ENCODE measurements at places on chromosomes 7 and 10.
A peak's percentile ranks its signal among the peaks of the same experiment; 100 is the strongest.

DNA sequence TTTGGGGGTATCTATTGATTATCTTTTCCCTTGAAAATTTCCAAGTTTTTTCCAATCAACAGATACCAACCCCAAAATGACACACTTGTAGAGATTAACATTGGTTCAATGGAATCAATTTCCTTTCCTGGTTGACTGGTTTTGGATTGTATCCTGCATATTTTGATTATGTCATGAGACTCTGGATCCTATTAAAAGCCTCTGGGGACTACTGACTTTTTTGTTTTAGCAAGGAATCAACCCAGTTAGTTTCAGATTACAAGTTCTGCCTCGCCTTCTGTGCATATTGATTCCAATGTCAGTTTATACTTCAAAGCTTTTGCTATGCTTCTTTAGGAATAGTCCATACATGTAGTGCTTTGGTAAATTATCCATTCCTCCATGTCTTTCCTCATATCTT is 29.2 kb downstream of the COPG2 start:
- DNase-seq, result no peak

GRCh38 chr7:1765336-1765735 is 95.3 kb downstream of the ELFN1 start:
- no peak for DNase-seq

GRCh38 chr10:20429742-20430141 is 467.4 kb downstream of the NEBL start:
- no peak for DNase-seq

DNA sequence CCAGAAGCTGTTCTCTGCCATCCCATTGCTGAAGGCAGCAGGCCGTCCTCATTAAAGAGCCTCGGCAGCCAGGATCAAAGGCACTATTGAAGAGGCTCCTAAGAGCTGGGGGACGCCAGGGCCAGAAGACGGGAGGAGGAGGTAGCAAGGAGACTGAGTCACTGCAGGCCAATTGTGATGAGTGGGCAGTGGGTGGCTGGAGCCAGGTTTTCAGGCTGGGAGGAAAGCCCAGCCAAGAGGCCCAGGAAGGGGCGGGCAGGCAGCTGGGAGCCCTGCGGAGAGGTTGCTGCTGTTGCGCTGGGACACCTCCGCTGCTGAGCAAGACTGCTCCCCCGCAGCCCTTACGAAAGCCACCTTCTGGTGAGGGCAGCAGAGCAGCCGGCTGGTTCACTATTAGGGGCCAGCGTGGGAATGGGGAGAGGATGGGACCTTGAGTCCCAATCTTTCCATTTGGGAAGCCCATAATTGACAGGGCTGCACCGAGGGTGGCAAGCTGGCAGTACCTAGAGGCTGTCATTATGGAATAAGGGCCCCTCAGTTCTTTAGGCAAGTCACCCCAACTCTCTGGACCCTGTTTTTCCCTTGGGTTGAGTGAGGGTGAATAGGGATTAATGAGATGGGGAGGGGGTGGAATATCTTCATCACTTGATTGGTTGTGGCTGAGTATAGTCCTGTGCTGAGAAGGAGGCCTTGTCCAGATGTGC is 48.4 kb downstream of the UNC5B start:
- DNase-seq, result peak; percentile 62

DNA sequence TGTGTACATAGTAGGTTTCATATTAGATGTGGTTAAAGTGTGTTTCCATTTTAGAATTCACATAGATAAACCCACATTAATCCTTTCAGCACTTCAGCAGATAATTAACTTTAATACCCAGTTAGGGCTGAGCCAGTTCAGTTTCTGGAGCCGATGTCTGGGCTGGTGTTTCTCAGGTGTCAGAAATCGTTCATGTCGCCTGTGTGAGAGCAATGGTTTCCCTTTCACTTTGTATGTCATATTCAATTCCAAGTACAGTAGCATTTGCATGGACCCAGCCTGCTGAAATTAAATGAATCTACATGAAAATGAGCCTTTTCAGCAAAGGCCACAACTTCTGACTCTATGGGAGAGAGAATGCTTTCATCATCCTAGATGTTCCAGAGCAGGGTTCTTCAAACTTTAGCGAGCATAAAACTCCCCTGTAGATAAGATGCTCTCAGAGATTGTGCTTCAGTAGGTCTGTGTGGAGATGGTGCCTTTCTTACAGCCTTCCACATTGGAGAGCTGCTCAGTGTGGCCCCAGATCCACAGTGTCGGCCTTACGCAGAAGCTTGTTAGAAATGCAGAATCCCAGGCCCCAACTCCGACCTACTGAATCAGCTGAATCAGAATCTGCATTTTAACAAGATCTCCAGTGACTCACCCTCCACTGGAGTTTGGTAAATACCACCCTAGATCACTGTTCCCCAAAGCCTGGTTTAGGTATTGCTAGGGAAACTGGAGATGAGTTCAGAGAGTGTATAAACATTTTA is 19.6 kb downstream of the WIPF3 start:
- no peak for DNase-seq

GRCh38 chr10:89684604-89685003 is 16.8 kb upstream of the KIF20B start:
- DNase-seq, result no peak

DNA sequence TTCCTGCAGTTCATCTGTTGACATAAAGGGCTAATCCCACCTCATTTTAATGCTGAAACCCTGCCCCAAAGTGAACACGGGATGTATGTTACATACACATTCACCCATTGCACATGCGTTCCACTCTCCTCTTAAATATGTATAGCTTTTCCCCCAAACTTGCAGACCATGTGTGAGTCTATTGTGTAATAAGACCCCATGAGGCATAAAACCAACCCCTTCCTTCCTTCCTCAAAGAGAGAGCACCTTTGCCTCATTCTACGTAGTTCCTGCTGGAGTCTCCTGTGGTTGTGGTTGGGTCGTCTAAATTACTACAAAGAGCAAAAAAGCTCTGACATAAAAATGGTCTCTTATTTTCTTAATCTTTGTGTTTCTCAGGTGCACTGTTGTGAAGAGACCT is 345.7 kb upstream of the KLF6 start:
- no peak for DNase-seq

DNA sequence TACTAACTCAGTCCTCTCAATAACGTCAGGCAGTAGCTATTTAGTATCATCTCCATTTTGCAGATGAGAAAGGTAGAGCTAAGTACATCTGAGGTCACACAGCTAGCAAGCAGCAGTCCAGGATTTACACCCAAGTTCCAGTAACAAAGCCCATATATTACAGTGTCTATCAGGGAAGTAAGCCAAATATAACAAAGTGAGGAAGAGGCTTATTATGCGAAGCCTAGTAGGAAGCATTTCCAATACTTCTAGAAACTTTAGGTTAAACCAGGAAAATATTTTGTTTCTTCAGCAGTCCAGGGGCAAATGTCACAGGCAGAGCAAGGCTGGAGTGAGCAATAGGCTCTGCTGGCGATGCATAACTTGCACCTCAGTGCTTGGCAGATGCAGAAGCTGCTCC is 53.9 kb downstream of the NOC3L start:
- DNase-seq, result no peak

DNA sequence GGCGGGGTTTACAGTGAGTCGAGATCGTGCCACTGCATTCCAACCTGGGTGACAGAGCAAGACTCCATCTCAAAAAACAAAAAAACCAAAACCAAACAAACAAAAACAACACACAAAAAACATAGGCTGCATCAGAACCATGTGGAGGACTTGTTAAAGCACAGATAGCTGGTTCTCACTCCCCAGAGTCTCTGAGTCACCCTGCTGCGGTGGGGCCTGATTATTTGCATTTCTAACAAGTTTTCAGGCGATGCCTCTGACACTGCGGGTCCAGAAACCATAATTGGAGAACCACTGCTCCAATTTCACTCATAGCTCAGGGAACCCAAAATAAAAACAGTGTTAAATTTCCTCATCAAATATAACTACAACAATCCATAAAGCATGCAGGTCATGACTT is 816.7 kb downstream of the MAGI2 start:
- DNase-seq, result no peak

DNA sequence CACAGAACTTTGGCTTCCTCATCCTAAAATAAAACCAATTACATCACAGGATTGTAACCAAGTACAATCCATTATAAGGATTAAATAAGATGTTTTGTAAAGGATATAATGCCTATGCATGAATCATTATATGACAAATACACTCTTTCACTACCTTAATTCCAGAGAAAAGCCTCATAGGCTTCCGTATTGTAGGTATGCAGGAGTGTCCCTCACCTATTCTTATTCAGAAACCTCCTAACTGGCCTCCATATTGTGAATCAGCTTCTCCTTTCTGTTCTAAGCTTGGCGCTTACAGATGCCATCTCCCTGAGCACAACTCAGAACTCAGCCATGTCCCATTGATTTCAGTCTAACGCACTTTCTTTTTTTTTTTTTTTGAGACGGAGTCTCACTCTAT is 69.6 kb upstream of the CAPZA2 start:
- DNase-seq, result no peak

DNA sequence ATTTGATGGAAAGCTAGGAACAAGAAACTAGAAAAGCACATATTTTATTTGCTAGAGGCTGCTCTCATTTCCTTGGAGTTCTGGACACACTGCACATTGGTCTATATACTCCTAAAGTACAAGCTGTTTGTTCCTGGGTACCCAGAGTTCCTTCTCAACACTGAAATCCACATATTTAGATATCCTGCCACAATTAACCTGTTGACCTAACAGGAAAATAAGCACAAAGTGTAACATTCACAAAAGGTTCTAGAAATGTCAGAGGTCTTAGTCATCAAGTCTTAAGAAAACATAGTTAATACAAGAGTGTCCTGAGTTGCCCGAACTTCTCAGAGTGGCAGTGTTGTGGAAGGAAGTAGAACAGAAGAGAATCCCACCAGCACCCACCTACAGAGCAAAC is 115.6 kb downstream of the ELMO1 start:
- DNase-seq, result no peak

- DNase-seq, result no peak
Observed at GRCh38 chr10:77498829-77499228, 138.8 kb downstream of the KCNMA1 start.

GRCh38 chr10:84654671-84655070 is 326.3 kb downstream of the CCSER2 start:
- peak; percentile 85 for DNase-seq

DNA sequence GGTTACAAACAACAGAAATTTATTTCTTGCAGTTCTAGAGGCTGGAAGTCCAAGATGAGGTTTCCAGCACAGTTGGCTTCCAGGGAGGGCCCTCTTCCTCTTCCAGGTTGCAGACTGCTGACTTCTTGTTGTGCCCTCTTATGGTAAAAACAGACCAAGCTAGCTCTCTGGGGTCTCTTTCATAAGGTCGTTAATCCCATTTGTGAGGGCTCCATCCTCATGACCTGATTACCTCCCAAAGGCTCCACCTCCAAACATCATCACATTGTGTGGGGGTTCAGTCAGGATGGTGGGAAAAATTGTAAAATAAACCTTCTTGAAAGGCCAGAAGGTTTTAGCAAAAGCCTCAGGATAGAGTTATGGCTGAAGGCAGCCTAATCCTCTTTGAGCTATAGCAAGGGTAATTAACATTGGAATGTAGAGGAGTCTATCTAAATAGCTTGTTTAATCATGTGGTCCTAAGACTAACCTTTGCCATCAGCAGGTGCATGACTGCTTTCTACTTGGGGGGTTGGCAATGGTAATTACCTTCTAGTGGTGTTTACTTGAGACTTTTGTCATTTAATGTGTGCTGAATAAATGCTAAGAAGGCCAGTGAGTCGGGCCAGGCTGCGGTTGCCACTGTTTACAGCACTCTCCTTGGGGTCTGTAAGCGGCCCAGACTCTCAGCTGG is 80.8 kb downstream of the PPP1R17 start:
- no peak for DNase-seq

Data from SW480 (cell line).